ENCODE measurements at places on chromosomes 2 and 18.

- DNase-seq: no peak
These were observed 3.3 kb downstream of the PPP1R7 start for GRCh38 chr2:241153616-241154015.

GRCh38 chr2:144515099-144515695 is 4.7 kb downstream of the ZEB2 start:
- DNase-seq: no peak

- no peak for DNase-seq
These were observed 47.3 kb downstream of the TCF7L1 start for GRCh38 chr2:85180322-85181133.

- DNase-seq: no peak
These were observed 62.2 kb downstream of the ADNP2 start for GRCh38 chr18:80171054-80171872.

GRCh38 chr18:73270920-73271634 is 403.3 kb upstream of the NETO1 start:
- DNase-seq: no peak

GRCh38 chr2:40120026-40120425 is 331.9 kb downstream of the SLC8A1 start:
- no peak for DNase-seq

- DNase-seq: peak; percentile 85
These were observed 2.9 kb upstream of the NEURL3 start for GRCh38 chr2:96507957-96508520.

DNA sequence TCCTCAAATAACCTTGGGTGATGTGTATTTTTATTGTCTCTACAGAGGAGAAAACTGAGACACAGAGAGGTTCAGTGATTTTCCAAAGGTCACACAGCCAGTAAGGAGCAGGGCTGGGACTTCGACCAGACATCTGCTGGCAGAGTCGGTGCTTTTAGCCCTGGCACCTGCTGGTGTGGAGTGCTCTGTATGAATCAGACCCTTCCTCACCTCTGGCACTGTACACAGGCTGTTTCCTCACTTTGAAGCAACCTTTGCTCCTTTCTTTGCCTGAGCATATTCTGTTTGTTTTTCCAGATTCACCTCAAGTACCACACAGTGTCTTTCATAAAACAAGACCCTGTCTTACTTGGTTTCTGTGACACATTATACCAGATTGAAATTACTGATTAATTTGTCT is 107.9 kb downstream of the DPP10 start:
- DNase-seq: no peak

DNA sequence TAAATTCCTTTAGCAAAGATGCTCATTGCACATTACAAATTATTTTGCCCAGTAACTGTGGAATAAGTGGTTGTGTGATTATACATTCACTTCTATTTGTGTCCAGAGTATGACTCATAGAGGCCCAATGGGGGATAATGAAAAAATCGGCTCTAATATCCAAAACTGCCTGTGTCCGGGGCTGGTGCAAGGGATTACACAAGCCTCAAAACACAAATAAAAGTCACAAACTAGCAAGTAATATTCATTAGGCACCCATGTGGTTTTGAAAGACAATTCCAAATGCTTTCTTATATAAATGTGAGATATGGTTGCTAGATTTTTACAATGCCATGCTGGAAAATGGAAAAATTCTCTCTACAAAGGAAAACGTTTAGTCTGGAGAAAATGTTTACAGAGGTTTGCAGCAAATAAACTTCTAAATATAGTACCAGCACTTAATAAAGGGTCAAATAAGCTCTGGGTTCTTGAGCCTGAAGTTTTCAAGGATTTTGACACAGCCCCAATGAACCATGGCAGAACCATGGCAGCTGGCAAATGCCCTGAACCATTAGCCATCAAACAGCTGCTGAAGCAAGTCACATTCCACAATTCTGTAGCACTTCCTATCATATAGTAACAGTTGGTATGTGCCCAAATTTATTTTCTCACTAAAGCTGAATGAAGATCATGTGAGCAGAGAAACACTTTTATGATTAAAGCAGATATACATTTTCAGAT is 40.5 kb downstream of the IRS1 start:
- DNase-seq: no peak

GRCh38 chr2:125581557-125581956 is 1074.4 kb upstream of the GYPC start:
- DNase-seq: no peak

DNA sequence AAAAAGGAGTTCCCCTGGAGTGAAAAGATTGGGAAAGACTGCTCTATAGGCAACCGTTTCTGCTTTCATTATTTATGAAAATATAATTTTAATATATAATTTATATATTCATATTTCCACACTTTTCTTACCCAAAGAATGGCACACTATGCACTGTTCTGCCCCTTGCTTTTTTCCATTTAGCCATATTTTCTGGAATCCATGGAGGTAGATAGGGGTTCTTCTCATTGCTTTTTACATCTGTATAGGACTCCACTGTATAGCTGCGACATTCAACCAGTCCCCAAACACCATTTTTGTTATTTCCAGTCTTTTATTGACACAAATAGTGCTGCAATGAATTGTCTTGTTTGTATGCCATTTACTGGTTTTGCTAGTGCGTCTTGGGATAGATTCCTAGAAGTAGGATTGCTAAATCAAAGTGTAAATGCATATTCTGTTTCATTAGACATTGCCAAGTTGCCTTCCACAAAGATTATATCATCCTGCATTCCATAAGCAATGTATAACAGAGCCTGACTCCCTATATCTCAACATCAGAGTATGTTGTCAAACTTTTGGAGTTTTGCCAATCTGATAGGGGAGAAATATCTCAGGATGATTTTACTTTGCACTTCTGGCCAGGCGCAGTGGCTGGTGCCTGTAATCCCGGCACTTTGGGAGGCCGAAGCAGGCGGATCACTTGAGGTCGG is 26.6 kb upstream of the TCF7L1 start:
- DNase-seq: no peak

DNA sequence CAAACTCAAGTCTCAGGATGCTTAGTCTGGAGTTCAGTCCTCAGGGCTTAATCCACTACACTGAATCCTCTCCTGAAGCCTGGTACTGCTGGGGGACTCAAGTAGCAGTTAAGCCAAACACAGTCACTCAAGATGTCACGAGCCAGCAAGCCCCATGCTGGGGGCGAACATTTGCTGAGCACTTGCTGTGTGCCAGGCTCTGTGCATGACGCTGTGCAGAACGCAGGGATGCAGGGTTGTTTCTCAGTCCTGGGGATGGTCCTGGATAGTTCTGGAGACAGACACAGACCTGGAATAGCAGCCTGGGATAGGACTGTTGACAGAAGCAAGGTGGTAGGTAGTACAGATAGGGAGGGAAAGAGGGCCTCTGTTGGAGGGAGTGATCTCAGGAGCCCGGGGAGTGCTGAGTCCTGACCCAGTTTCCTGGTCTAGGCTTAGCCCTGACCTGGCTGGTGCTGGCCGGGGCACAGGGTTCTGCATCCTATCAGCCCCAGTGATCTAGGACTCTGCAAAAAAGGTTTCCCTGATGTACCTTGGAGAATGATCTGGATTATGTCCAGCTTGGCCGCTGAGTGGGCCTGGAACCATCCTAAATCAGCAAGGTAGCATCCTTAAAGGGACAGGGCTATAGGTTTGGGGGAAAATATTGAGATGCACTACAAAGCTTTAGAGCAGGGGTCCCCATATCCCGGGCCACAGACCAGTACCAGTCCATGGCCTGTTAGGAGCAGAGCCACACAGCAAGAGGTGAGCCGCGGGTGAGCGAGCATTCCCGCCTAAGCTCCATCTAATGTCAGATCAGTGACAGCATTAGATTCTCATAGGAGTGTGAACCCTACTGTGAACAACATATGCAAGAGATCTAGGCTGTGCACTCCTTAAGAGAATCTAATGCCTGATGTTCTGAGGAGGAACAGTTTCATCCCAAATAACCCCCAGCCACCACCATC is 54.7 kb upstream of the OTOF start:
- no peak for DNase-seq

DNA sequence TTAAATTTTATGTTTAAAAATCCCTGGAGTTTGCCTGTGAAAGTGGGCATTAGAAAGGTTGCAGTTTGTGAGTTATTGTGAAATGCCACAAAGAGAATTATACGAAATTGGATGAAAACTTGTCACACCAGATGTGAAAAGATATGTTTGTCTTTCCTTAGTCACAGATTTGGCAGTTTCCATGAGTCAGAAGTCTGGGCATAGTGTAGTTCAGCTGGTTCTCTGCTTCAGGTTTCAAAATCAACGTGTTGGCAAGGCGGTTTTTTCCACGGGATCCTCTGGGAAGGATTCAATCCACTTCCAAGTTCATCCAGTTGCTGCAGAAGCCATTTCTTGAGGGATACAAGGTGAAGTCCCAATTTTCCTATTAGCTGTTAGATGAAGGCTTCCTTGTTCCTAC is 658.0 kb upstream of the CDH2 start:
- DNase-seq: no peak

GRCh38 chr2:173298536-173299097 is 56.1 kb upstream of the CDCA7 start:
- no peak for DNase-seq

DNA sequence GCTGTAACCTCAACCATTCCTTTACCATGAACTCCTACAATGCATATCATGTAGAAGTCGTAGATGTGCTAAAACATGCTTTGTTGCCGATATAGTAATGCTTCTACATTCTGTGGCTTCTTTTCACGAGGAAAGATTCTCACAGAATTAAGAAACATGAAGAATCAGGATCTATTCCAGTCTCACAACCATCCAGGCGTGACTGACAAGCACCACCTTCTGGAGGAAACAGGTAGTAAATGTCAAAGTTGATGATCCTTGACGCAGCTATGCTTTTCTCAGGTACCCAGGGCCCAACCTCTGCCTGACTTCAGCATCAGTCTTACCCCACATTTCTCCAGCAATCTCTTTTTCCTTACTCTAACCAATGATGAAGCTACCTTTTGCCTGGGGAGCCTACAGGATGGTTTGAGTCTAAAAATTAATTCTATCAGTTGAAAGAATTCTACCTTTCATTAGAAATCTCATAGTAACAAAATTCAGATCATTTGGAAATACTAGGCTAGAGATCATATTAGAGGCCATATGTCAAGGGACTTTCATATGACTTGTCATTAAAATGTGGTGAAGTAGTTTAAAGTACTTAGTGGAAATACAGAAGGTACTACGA is 123.3 kb upstream of the RND3 start:
- DNase-seq: no peak

- no peak for DNase-seq
These were observed 30.7 kb upstream of the LGALSL start for GRCh38 chr2:64423303-64423702.
